Activated CD4-positive, alpha-beta T cell treated with anti-CD3 and anti-CD28 coated beads, Interleukin-2, amount 50 U/mL, for 4 hours (primary cell): ENCODE measurements at places on chromosomes 6 and 20.

GRCh38 chr20:17505636-17506517 is 25.3 kb downstream of the BFSP1 start:
- DNase-seq: peak; percentile 63

- no peak for DNase-seq
Observed at GRCh38 chr20:9571783-9572182, 57.4 kb downstream of the LAMP5 start.

- no peak for DNase-seq
Observed at GRCh38 chr6:157921685-157922367, 59.8 kb upstream of the SYNJ2 start.

GRCh38 chr20:13017883-13018535 is 9.2 kb downstream of the SPTLC3 start:
- DNase-seq: no peak

DNA sequence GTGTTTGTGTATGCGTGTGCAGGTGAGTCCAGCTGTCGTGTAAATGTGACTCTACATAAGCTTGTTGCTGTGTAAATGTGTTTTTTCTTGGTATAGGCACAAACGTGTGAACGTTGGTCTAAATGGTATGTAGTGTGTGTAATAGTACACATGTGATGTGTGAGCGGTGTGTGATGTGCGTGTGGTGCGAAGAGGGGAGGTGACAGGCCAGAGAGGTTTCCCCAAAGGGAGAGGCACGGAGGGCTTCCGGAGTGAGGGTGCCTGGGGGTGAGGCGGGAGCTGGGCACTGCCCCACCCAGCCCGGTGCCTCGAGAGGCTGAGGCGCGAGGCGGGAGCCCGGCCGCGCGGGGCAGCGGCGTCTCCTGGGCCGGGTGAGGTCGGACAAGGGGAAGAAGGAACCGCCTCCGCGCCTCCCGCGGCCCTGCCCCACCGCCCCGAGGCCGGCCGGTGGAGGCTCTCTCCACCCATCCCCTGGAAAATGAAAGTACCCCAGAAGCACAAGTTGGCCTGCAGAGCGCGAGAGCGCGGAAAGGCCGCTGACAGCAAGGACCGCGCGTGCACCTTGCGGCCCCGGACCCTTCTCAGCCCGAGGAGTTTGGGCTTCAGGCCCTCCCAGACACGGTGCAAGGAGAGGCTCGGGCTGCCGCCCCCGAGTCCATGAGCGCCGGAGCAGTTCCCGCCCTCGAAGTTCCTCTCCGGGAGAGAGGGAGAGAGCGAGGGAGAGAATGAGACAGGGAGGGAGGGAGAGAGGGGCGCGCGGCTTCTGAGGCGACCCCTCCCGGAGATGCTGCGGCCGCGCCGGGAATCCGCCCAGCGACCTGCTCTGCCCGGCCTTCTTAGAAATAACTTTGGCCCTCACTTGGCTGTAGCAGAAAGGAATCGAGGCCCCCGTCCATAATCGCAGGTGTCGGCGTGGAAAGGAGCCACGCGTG is 43.2 kb upstream of the OSTM1 start:
- DNase-seq: no peak
